Activated B cell treated with CpG ODN at 0.5 μM for 24 hours (primary cell): ENCODE measurements at places on chromosomes 4 and X. TPM values are rescaled to one million over a fixed set of nuclear protein-coding genes. Genes with fewer than 3 reads are reported as not detected.

DNA sequence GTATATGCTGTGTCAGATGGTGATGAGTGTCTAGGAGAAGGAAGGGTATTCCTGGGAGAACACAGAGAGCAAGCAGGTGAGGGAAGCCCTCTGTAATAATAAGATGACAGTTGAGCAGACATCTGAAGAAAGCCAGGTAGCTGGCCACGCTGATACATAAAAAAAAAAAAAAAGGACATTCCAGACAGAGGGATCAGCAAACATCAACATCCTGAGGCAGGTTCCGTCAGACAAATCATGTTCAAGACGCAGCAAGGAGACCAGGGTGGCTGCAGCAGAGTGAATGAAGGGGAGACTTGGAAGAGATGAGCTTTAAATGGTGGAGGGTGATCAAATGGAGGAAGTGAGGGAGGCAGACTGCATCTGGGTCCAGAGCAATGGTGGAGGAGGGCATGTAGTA is 97.6 kb upstream of the ANXA3 start:
- no peak for DNase-seq

The AFM gene
- total RNA-seq = not detected in 2 replicates

GRCh38 chr4:78661921-78662521 is 110.5 kb downstream of the ANXA3 start:
- no peak for DNase-seq

The ARSD gene
- 6.1 and 8.0 TPM in 2 replicates for total RNA-seq

The N4BP2 gene
- 6.0 and 6.2 TPM in 2 replicates for total RNA-seq

The TMPRSS11B gene
- not detected in 2 replicates for total RNA-seq

The MRPL1 gene
- 31.7 and 38.3 TPM in 2 replicates for total RNA-seq

DNA sequence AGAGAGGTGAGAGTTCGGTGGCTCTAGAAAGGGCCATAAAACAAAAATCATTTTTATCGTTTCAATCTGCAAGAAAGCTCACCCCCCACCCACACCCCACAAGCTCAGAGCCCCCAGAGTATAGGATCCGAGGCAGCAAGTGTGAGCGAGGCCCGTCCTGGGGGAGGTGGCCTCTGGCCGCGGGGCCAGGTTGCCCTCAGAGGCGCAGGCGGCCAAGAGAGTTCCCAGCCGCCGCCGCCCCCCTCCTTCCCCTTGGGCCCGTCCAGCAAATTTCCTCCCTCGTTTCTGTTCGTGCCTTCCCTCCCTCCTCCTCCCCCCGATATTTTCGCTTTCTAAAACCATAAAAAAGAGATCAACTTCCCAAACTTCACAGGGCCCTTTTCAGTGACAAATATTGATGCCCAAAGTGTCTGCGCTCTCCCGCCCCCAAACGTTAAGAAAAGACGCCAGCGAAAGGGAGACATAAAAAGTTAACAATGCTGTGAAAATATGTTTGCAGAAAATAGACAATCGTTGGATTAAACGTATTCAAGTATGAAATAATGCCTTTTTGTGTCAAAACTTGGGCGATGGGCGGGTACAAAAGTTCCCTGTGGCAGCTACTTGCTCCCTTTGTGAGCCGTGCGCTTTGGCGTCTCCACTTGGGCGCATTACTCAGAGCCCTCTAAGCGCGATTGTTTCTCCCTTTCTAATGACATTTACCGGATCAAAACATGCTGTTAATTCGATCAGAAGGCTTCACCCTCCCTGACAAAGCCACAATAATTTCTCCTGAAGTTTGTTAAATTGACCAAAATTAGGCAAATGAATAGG is 1.1 kb upstream of the HELT start:
- DNase-seq = no peak

- no peak for DNase-seq
Observed at GRCh38 chr4:58191109-58191508, 1080.9 kb upstream of the IGFBP7 start.

- DNase-seq = no peak
Observed at GRCh38 chr4:177726111-177726510, 283.9 kb upstream of the AGA start.

DNA sequence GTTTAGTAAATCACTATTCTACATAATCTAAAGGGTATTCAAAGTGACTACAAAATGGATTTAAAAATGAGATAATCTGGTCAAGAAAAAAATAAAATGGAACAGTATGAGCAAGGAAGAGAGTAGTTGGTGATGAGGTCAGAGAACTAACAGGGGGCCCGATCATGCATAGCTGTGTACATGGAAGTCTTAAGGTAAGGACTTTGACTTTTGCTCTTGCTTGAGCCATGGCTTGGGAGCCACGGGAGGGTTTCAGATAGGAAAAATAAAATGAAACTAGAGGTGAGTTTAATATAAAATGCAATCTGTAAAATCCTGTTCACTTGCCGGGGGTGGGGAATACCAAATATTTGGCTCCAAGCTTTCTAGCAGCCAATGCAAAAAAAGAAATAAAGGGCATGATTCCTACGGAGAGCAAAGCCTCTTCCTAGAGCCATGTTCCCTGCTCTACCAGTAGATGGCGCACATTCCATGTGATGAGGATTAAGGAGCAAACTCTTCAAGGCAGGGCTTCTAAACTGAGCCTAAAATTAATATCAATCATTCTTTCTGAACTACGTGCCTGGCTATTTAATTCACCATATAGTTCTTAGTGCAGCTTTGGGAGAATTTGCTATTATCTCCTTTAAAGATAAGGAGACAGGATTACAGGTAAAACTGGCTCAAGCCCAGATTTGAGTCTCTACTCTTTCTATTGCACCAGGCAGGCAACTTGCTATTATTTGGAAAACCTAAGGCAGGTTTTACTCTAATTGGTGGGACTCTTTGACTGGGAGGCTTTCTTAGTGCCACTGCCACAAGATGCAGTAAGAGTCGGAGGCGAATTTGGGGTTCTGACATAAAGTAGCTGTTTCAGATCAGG is 6.8 kb upstream of the CLCN5 start:
- DNase-seq = no peak

The GABRB1 gene
- total RNA-seq = not detected in 2 replicates

The ADGRG2 gene
- not detected in 2 replicates for total RNA-seq

The CSAG2 gene
- total RNA-seq = not detected in 2 replicates

GRCh38 chrX:136046295-136047015 is 61.2 kb downstream of the SLC9A6 start:
- no peak for DNase-seq

GRCh38 chrX:132037479-132037993 is 14.4 kb downstream of the STK26 start:
- no peak for DNase-seq

The MAGIX gene
- total RNA-seq = 1.2 and 1.5 TPM in 2 replicates

The STATH gene
- not detected in 2 replicates for total RNA-seq

- no peak for DNase-seq
Observed at GRCh38 chrX:38965888-38966287, 164.6 kb downstream of the MID1IP1 start.

DNA sequence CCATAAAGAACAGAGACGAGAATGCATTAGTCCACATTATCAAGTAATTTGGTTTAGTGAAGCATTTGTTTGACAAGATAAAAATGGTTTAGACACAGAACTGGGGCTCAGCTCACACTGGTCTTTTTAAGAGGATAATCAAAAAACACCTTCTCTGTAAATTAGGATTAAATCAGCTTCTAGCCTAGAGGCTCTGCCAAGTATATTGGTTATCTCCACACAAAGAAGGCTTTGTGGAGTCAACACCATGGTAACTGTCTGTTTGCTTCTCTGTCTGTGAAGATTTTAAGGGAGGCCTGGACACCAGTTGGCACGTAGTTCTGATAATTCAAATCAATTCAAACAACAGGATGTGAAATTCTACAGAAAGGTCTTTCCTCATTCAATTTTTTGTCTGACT is 687.0 kb downstream of the DMD start:
- no peak for DNase-seq

DNA sequence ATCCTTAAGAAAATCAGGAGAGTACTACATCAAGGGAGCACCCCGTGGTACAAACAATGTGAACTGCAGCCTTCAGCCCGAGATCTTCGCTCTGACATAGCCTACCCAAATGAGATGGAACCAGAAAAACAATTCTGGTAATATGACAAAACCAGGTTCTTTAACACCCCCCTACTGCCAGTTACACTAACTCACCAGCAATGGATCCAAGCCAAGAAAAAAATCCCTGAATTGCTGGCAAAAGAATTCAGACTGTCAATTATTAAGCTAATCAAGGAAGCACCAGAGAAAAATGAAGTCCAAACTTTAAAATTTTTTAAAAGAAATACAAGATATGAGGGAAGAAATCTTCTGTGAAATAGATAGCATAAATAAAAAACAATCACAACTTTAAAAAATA is 101.7 kb upstream of the KLF8 start:
- no peak for DNase-seq

The POLN gene
- 1.4 and 1.7 TPM in 2 replicates for total RNA-seq

DNA sequence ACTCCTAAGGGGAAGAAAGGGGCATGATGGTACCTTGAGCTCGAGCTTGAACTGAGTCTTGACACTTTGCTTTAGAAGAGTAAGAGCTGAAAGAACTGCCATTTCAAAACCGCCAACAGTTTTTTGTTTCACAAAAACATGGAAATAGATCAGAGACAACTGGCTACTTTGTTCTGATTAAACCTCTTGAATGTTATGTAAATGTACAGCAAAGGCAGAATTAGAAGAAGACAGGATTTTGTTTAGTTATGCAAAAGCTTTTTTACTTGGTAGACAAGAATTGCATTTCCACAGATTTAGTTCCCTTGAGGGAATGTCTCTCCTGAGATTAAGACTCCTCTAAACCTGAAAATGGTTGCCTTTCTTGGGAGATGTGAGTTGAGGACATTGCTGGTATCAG is 33.3 kb upstream of the STPG2 start:
- DNase-seq = no peak

GRCh38 chr4:21552455-21552854 is 396.1 kb downstream of the KCNIP4 start:
- DNase-seq = no peak

DNA sequence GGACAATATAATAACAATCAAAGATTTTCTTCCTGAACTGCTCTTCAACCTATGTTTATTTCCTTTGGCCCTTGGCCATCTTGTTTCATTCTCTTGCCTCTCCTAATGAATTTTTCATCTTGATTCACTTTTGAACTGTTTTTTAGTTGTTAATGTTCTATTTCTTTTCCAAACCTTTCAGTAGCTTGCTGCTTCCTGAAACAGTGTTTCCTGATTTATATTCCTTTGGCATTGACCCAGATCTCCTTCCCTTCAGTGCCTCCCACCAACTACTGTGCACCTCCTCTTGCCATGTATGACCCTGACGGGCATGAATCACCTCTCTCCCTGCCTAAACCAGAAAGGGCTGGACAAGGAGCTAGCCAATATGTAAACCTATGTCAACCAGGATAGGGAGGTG is 25.6 kb upstream of the SPP1 start:
- DNase-seq = no peak

- DNase-seq = no peak
Observed at GRCh38 chr4:166481739-166482138, 608.7 kb downstream of the TLL1 start.

- no peak for DNase-seq
Observed at GRCh38 chr4:2913168-2913567, 50.0 kb downstream of the NOP14 start.

The GPC3 gene
- total RNA-seq = not detected in 2 replicates

GRCh38 chr4:153927451-153927850 is 138.6 kb upstream of the SFRP2 start:
- DNase-seq = no peak

DNA sequence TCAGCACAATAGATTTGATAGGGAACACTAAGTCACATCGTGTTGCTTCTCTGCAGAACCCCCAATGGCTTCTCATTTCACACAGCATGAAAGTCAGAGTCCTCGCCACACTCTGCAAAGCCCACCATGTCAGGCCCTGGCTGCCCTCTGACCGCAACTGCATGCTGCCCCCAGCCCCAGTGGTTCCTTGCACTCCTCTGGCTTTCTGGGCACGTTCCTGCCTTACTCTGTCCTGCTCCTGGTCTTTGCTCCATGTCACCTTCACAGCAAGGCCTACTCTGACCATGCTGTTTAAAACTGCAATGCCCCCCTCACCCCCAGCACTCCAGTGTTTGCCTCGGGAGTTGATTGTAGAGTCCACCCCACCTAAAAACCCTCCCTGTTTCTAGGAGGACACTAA is 78.1 kb downstream of the EVC start:
- DNase-seq = no peak

The RBMX gene
- 259 and 260 TPM in 2 replicates for total RNA-seq

The DAPP1 gene
- 137 and 144 TPM in 2 replicates for total RNA-seq

DNA sequence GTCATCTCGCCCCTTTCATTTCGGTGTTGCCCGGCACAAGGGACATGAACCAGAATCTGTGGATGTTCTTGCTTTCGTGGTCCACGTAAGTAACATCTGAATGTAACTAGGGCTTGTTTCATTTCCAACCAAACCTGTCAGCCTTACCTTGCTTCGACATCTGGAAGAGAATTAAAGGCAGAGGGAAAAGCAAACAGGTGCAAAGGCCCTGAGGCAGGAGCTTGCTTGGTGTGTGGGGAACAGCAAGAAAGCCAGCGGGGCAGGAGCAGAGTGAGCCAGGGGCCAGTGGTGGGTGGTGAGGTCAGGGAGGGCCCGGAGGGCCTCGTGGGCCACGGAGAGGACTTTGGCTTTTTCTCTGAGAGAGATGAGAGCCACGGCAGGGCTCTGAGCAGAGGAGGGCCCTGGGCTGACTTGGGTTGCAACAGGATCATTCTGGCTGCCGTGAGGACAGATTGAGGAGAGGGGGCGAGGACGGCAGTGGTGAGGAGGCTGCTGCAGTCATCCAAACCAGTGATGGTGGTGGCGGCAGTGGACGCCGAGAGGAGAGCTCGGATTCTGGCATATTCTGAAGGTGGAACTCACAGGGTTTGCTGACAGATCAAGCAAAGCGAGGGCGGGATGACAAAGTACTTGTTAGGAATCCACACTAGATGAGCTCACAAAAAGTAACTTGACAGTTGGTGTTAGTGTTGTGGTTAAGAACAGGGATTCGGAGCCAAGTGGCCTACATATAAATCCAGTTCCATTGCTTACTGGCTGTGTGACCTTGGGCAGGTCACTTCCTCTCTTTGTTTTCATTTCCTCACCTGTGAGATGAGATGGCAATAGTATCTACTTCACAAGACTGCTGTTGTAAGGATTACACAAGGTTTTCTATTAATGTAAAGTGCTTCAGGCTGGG is 6.8 kb upstream of the WDR13 start:
- no peak for DNase-seq

The GUCY1A1 gene
- 0.51 and 0.71 TPM in 2 replicates for total RNA-seq

- no peak for DNase-seq
Observed at GRCh38 chr4:176726803-176727202, 65.9 kb downstream of the VEGFC start.

The SHOX gene
- not detected in 2 replicates for total RNA-seq

DNA sequence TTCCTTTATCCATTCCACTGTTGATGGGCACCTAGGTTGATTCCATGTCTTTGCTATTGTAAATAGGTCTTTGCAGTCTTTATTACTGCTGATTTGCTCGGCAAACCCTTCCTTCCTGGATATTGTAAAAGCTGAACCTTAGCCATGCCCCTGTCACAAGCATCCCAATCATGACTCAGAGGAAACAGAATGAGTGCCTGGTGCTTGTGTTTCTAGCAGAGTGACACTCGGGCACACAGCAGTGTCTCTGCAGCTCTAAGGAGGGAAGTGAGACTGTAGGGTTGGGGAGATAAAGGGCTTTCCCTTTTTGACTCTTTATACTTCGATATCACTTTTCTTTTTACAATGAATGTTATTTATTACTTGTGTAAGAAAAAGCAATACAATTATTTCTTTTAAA is 83.3 kb downstream of the AKAP4 start:
- no peak for DNase-seq
